M059J (cell line): ENCODE measurements at places on chromosomes 12 and 14. TPM values are rescaled to one million over a fixed set of nuclear protein-coding genes. Genes with fewer than 3 reads are reported as not detected.

DNA sequence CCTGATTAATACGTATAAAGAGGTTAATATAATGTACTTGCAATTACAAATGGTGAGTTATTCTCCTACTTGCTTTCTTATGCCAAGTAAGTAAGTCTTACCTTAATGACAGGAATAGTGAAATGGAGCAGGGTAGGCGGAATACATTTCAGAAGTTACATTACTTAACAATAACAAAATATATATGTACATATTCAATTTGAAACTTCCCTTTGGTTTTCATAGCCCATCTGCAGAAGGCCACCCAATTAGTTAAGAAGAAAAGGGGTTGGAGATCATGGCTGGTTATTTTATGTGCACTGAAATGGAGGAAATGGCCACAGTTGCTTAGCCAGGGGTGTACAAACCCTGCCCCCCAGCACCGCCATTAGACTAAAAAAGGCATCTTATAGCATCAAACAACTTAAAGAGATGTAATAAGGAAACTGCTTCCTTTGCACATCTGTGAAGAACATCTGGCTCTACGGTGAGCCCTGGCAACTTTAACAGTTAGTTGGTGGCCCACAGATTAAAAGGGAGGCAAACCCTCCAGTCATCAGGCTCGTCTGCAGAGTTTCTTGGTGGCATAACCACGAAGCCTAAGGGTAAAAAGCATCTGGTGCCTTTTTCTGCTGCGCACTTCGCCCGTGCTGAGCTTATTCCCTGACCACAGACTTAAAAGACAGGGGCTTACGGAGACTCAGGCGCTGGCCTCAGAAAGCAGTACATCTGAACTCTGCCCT is 38.8 kb upstream of the DACT1 start:
- DNase-seq: no peak

- DNase-seq: no peak
These were observed 39.9 kb upstream of the PLBD1 start for GRCh38 chr12:14607568-14607967.

DNA sequence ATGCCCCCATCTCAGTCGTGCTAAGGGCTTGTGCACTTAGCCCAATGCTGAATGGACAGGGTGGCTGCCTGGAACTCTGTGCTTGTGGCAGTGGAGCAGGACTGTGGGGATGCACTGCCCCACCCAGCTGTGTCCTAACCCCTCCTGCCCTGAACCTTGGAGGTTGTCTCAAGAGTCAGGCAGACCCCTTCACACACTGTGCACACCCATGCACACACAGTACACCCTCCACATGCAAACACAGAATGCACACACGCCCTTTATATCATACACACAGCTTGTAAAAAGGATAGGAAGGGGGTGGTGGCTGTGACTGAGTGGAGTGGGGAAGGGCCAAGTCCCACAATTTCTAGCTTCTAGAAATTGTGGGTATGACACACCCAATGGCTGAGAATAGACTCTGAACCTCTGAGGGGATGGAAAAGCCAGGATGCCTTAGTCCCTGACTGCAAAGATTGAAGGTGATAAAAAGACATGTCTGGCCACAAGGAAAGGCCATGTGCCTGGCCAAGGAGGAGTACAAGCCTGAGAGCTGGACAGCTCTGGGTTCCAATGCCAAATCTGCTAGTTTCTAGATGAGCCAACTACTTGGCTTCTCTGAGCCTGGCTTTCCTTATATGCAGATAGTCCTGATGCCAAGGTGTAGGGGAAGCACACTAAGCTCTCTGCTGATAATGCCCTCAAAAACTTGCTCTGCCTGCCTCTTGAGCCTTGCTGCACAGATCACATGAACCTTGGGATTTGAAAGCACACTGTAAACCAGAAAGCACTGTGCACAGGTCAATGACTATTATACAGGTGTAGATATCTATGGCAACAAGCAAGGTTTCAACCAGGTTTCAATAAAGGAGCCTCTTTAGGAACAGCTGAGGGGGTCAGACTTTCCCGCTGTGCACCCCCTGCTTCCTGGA is 8.4 kb downstream of the KRT8 start:
- DNase-seq: no peak

DNA sequence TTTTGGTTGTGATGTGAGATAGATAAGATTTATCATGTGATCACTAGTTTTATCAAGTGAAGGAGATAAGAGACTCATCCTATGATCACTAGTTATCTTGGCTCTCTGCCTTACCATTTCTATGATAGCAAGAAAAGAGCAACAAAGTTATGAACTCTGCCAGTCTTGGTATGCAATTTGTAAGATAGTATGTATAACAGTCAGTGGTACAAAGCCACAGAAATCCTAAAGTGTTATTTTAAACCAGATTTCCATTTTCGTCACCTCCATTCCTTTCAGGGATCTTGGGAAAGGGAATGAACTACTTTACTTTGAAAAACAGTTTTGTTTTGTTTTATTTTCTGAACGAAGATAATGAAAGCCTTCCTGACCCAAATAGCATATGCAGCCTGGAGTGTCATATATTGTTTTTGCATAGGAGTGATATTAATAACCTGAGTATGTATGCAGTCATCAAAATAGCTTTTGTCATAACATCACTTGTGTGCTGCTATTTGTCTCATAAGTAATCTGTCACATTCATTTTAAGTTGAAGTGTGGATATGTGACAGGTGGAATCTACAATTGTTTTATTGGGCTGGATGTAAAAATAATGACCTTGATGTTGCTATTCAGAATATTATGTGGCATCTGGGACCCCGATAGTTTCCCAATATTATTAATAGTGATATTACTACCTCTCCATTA is 35.0 kb downstream of the FLRT2 start:
- DNase-seq: no peak

TCL1B gene
- not detected in 2 replicates for total RNA-seq
